Stimulated activated CD4-positive, alpha-beta T cell treated with anti-CD3 and anti-CD28 coated beads, Interleukin-12 subunit alpha, Interleukin-12 subunit beta, amount 100 ng/mL, for 48 hours (primary cell): ENCODE measurements at places on chromosomes 1 and 21.
A peak's percentile ranks its signal among the peaks of the same experiment; 100 is the strongest.

DNA sequence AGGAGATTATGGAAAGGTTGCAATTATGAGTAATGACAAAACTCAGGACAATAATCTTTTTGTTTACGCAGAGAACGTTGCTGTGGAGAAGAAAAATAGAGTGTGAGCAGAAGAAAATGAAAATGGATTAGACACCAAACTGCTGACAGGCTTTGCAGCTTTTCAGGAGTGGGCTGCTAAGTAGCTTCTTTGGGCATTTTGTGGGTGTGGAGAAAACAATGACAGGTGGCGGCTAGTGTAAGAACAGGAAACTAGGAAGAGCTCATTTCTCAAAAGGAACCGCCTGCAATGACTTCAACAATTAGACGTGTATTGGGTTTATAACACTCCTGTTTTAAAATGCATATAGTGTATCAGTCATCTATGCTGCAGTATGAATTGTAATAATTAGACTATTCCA, 18.3 kb upstream of the PALMD start:
- DNase-seq = no peak

DNA sequence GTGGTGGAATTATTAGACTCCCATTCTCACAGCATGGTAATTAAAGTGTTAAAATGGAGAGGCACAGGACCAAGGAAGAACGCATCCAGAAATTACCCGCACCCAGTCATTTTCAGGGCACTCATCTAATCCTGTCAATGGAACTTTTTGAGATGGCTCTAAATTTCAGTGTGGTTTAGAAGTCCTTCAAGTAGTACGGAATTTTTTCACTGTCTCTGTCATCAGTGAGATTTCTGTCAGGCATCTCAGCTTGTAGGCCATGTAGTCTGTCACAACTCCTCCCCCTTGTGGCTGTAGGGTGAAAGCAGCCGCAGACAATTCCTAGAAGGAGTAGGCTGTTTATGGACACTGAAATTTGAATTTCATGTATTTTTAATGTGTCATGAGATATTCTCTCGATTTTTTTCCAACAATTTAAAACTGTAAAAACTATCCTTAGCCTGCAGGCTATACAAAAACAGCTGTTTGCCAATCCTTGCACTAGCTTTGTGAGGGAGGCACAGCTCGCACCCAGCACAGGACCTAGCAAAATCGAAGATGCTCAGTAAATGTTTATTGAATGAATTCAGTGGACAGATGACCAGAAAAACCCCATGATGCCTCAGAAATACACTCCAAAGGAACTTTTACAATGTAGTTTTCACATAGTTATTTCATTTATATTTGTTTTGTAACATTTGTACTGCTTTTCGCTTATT, 6.6 kb upstream of the NUP133 start:
- peak; percentile 37 for DNase-seq

- no peak for DNase-seq
These were observed 1.3 kb upstream of the TOMM20 start for GRCh38 chr1:235129774-235130570.

DNA sequence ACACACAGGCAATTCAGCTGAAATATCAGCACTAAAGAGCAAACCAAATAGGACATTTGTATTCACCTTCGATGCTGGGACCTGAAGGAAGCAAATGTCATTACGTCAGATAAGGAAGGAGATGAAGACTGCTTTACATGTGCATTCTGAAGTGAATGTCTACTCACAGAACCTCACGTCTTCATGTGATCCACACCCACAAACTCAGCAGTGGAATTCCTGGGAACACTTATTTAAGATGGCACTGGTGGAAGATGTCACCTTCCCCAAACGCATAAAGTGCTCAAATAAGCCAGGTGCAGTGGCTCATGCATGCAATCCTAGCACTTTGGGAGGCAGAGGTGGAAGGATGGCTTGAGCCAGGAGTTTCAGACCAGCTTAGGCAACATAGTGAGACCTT, 11.4 kb downstream of the PGBD5 start:
- DNase-seq = no peak

- no peak for DNase-seq
These were observed 219.0 kb upstream of the NRIP1 start for GRCh38 chr21:15283789-15284188.

DNA sequence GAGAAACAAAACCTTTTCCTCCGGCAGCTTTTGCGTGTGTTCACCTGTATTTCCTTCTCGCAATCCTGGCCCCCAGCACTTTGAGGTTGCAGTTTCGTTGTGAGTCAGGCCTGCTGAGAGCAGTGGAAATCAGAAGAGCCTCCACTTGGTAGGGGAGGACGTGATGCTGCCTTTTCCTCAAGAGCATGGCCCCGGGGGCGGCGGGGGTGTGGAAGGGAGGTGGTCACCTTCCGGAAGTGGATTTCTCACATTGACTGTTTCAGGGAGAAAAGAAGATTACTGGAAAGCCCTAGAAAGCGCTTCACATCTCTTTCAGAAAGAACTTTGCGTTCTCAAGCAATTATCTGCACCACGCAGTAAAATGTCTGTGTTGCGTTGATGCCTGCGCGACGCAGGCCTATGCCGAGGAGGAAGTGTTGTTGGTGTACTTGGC, 12.2 kb upstream of the IL10 start:
- peak; percentile 90 for DNase-seq

- no peak for DNase-seq
These were observed 301.8 kb upstream of the DUSP10 start for GRCh38 chr1:222043444-222044292.

DNA sequence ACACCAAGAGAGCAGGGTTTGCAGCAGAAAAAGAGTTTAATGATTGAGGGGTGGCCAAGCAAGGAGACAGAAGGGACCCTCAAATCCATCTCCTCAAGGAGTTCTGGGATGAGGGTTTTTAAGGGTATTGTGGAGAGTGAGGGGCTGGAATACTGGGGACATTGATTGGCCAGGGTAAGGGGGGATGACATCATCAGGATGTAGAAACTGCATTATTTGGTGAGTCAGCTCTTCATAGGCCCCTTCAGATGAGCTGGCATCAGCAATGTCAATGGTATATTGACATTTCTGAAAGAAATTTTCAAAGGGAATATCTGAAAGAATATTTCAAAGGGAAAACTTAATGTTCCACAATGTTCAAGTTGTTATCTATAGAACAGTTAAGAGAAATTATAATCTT, 168.1 kb upstream of the SNX7 start:
- DNase-seq = no peak

GRCh38 chr1:103283841-103284669, 175.7 kb upstream of the COL11A1 start:
- DNase-seq = no peak

DNA sequence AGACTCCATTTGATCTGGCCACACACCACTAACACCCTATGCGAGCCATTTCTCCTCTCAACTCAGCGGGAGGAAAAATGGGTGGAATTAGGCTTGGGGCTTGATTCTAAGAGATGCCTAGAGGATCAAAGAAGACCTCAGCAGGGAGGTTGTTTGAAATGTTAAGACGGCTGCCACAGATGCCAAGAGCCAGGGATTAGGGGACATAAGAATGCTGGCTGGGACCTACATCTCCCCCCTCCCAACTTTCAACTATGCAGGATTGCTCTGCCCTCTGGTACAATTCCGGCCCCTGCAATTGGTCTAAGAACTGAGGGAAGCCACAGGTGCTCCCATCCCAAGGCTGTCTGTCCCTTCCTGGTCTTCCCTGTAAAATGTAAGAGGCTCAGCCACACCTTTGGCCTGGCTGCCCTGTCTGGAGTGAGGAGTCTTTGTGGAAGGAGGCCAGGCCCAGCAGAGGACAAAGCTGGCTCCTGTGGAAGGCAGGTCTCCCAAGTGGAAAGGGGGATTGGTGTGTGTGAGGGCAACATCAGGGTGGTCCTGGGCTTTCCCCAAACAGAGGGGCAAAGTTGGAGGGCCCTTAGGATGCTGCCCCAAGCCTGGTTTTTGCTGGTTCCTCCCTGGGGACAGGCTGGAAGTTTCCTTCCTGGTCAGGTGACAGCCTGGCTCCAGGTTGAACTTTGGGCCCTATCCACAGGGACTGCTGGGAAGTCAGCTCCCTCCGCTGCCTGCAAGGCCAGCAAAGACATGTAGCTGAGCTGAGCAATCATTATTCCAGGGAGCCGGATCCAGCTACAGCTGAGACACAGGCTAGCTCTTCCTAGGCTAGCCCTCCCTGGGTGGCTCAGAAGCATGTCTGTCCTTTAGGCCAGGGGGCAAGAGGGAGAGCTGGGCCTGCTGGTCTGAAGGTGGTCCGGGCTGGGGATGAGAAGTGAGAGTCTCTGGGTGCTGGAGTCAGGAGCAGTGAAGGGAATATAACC, 34.5 kb upstream of the SYNC start:
- DNase-seq = no peak

- no peak for DNase-seq
These were observed 10.2 kb downstream of the MFN2 start for GRCh38 chr1:11990303-11991032.

DNA sequence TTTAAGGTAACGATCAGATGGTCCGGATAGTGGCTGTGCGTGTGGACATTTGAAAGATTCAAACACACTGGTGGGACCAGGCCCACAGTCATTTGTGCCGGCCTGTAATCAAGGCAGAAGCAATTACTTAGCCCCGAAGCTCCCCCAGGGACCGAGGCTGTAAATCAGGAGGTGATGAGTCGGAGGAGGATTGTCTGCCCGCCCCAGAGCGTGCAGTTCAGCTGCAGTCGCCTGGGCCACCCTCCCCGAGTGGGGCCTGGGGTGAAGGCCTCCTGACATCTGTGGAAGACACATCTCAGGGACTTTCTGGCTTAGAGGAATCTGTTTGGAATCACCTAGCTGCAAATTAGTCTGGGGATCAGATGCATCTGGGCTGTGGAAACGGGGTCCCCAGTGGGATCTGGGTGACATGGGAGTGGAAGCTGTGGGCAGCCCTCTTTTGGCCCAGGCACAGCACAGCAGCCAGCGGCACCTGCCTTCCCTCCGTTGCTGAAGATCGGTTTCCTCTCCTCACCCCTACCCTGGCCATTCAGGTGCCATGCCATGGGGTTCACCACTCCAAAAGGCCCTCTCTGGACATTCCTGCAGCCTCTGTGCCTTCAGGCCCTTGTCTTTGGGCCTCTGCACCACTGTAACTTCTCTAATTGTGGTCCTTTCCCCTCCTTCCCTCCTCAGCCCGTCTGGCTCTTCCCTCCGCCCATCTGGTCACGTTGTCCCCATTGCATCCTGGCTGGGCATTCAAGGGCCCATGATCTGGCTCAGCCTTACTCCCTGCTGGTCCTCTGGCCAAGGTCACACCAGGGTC, 25.7 kb downstream of the LHX4 start:
- no peak for DNase-seq

GRCh38 chr1:178092878-178093493, 918 bp upstream of the RASAL2 start:
- no peak for DNase-seq

DNA sequence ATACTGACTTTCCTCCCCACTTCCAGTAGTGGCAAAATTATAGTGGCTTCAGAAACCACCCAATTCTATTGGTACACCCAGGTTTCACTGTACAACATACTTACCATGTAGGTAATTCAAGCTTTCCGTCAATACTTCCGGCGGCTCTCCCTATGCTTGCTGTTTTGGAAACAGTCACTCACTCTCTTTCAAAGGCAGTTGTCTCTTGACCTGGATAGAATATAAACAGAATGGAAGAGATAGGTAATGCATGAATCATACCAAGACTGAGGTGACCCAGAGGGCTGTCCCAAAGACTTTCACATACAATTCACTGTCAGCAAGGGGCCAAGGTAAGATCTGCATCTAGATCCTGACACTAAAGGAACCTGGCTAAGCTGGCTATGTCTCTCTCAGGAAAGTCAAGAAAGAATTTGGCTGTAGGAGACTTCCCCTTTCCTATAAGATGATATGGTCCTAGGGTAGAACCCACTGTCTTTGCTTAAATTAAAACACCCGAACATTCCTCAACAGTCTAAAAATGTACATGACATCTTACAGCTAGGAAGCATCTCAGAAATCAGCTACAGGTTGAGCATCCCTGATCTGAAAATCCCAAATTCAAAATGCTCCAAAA, 59.6 kb downstream of the LUZP1 start:
- DNase-seq = peak; percentile 26

DNA sequence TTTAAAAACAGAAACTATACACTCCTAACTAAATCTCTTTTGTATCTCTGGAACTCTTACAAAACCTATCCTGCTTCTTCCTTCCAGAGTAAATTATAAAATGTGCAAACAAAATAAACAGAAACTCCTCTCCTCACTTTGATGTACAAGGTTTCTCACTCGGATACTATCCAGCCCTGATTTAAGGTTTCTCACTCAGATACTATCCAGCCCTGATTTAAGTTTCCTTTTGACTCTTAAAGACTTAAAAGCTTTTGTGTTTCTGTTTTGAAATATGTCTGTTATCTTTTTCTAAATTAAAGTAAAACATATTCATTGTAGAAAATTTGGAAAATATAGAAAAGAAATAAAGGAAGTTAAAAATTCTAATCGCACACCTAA, 132.5 kb downstream of the CRB1 start:
- DNase-seq = no peak

DNA sequence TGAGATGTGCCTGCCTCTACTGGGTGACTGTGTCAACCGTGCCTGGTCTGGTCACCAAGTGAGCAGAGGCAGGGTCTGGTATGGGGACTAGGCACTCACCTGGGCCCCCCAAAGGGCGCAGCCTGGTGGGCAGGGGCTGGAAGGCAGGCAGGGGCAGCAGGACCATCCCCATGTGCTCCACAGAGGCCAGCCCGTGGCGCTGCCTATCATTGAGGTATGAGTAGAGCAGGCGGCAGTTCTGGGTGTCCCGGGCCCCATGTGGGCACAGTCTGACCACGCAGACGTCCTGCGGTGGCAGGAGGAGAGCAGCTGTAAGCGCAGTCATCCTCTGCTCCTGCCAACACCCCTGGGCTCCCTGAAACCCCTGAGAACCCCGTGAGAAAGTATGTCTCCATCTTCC, 23.7 kb downstream of the SPOCD1 start:
- no peak for DNase-seq

DNA sequence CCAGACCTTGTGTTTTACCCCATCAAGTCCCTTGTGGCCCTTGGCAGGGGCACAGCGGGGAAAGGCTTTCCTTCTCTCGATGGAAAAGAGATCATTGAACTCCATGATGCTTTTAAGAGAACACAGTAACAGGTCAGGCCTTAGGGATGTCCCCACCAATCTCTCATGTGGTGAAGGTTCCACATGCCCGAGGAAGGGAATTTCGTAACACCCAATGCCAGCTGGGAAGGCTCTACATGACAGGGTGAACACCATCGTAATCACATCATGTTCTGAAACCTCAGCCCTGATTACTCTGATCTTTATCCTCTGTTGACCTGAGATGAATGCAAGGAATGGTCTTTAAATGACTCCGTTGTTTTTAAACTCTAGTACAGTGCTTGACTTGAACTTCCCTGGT, 105.5 kb upstream of the SPAG17 start:
- no peak for DNase-seq

- no peak for DNase-seq
These were observed 135.7 kb upstream of the ZNF648 start for GRCh38 chr1:182196897-182197870.

DNA sequence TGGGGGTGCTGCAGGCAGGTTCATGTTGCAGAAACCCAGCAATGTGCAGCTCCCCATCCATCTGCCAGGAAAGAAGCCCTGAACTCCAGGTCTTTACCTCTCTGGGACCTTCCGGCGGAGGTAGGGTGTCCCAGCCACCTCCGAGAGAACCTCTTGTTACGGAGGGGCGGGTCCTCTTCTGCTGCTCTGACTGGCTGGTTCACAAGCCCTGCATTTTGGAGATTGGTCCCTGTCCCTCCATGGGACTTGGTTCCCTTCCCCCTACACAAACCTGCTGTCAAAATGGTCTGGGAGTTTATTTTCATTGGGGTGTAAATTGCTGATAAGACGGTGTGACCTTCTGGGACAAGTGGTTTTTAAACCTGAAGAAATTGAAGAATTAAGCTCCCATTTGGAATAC, 8.0 kb upstream of the CELSR2 start:
- no peak for DNase-seq

GRCh38 chr1:227314014-227314848, 4.1 kb downstream of the CDC42BPA start:
- DNase-seq = no peak
